ENCODE measurements at places on chromosomes 12 and 14.

- peak; percentile 51 for DNase-seq
Measured at GRCh38 chr14:20680843-20681347, 3.5 kb upstream of the RNASE4 start.

GRCh38 chr14:65412856-65413738, 567 bp downstream of the FUT8 start:
- DNase-seq: no peak

DNA sequence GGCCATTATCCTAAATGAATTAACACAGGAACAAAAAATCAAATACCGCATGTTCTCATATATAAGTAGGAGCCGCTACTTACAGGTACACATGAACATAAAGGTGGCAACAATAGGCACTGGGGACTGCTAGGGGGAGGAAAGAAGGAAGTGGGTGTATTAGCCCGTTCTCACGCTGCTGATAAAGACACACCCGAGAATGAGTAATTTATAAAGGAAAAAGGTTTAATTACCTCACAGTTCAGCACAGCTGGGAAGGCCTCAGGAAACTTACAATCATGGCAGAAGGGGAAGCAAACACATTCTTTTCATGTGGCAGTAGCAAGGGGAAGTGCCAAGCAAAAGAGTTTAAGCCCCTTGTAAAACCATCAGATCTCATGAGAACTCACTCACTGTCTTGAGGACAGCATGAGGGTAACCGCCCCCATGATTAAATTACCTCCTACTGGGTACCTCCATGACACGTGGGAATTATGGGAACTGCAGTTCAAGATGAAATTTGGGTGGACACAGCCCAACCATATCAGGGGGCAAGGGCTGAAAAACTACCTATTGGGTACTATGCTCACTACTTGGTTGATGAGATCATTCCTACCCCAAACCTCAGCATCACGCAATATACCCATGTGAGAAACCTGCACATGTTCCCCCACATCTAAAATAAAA, 16.4 kb upstream of the MIA2 start:
- no peak for DNase-seq

GRCh38 chr12:48031135-48031960, 27.1 kb upstream of the COL2A1 start:
- DNase-seq: no peak

- DNase-seq: no peak
Measured at GRCh38 chr12:80576641-80577418, 130.6 kb upstream of the MYF6 start.

GRCh38 chr12:96258104-96258961, 64.2 kb downstream of the ELK3 start:
- DNase-seq: no peak

DNA sequence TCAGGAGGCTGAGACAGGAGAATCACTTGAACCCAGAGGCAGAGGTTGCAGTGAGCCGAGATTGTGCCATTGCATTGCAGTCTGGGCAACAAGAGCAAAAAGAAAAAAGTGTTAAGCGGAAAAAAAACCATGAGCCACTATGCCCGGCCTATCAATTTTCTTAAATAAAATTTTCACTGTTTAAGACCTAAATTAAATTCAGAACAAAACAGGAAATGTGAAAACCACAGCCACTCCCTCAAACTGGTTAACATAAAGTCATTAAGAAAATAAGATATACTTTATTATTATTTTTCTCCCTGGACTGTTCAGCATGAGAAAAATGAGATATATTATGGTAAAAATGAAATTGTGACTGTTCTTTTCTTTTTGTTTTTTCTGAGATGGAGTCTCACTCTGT, 44.6 kb upstream of the GCH1 start:
- no peak for DNase-seq

GRCh38 chr14:42187846-42188245, 581.2 kb downstream of the LRFN5 start:
- no peak for DNase-seq

GRCh38 chr14:51527073-51527472, 124.6 kb upstream of the FRMD6 start:
- no peak for DNase-seq

- DNase-seq: no peak
Measured at GRCh38 chr12:94222351-94223084, 74.1 kb downstream of the PLXNC1 start.

GRCh38 chr14:79265366-79265946, 945.8 kb downstream of the DIO2 start:
- no peak for DNase-seq

DNA sequence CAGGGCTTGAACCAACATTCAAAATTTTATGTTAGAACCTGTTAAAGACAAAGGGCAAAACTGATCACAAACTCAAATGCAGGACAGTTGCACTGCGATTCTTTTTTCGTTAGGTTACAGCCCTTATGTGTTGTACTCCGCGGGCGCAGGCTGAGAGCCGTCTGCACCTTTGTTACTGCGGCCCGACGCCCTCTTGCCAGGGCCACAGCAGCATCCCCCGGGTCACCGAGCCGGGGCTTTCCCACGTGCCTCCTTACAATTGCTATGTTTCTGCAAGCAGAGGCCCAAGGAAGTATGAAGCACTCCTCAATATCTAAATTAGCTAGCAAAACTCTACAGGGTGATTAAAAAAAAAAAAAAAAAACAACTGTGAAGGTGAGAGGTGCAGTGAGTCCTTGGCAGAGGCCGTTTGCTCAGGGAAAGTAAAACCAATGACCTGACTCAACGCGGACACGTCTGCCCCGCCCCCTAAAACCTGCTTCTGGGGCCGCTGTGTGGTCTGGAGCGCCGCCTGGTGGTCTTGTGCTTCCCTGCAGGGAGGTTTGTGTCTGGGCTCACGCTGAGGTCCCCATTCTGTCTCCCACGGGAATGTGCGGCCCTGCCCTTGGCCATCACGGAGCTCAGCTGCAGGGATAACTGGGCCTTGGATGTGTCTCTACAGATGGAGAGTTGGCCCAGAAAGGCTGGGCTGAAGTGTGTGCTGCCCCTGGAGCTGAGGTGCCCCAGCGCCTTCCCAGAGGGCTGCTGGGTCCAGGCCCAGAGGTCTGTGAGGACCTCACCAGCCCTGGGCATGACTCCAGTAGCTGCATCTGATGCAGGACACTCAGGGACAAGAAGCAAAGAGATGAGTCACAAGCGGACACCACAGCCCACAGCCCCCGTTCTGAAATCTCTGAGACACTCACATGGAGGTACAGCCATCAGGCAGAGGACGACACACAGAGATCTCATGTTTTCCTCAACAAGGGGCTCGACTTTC, 418.5 kb downstream of the TMEM121 start:
- no peak for DNase-seq

- DNase-seq: no peak
Measured at GRCh38 chr12:118503476-118503875, 127.1 kb downstream of the SUDS3 start.

DNA sequence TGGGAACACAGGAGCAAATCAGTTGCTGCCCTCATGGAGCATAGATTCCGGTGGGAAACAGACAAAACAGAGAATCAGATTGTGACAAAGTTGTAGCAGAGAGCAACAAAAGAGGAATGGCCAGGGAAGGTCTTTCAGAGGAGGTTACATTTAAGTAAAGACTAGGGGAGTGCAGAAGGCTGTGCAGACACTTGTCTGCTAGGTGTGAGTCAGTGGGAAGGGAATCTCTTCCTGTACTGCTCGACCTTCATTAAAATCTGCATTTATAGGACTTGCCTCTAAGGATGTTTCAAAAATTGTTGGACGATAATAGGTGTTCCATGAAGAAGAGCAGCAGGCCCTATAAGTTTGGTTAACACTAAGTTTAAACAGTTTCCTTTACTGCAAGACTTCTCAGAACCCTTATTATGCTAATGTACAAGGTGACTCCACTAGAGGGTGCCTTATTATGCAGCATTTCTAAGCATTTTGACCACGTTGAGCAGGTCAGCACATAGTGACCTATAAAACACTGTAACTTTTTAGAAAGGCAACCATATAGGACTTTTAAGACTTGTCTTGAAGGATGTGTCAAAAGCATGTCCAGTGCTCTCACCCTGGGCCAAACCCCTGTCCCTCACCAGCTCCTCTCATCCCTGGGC, 91.8 kb upstream of the RIC8B start:
- no peak for DNase-seq

GRCh38 chr12:48263617-48264016, 60.5 kb upstream of the OR10AD1 start:
- no peak for DNase-seq

GRCh38 chr12:32471591-32472001, 72.2 kb downstream of the FGD4 start:
- no peak for DNase-seq

DNA sequence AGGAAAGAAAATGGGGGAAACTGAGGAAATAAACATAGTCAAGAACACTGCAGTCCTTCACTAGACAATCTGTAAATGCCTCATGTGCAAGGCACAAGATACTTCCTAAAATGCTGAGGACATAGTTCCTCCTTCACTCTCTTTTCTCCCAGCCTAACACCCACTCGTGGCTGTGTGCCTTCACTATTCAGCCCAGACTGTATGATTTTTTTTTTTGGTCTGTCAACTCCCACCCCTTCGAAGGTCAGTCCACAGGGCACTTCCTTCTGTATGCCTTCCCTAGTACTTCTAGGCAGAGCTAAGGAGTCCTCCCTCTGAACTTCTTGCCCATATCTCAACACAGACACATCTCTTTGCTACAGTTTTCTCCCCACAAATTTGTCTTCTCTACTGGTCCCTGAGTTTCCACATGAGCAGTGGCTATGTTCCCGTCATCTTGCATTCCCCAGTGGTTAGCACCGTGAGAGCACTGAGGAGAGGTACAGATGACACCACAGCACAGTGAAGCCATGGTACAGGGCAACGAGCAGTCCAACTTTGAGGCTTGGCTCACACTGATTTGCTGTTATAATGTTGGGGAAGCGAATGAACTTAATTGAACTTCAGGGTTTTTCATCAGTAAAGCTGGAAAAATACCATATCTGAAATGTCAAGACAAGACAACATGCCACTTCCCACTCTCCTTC, 24.1 kb upstream of the SYCP3 start:
- no peak for DNase-seq

- no peak for DNase-seq
Measured at GRCh38 chr12:238116-238515, 24.2 kb upstream of the SLC6A12 start.

- DNase-seq: no peak
Measured at GRCh38 chr14:104595116-104595675, 9.4 kb downstream of the TMEM179 start.

GRCh38 chr12:197347-197746, 16.6 kb downstream of the SLC6A12 start:
- DNase-seq: no peak

DNA sequence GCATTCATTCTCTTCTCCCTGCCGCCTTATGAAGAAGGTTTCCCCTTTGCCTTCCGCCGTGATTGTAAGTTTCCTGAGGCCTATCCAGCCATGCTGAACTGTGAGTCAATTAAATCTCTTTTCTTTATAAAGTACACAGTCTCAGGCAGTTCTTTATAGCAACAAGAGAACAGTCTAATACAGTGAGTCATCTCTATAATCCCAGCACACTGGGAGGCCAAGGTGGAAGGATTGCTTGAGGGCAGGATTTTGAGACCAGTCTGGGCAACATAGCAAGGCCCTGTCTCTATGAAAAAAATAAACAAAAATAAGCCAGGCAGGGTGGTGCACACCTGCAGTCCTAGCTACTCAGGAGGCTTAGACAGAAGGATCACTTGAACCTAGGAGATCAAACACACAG, 259.9 kb downstream of the CEP128 start:
- no peak for DNase-seq

DNA sequence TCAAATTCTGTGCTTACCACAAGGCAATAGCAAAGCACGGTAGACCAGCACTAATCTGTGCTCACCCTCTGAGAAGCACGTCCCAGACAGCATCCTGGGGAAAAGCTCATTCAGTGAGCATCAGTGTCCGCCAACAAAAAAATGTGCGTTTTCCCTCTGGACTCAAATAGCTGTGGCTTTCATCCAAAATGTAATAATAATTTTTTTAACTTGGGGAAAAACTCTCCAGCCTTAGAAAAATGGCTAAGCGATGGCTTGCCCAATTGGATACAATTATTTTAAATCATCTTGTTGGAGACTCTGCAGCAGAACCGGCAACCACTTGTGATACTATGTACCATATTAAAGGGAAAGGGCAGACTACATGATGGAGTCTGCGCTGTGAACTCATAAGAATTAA, 1.1 kb upstream of the KRT77 start:
- DNase-seq: no peak

All from GM12891 (cell line).